ENCODE measurements at places on chromosomes 5 and 9. TPM values are rescaled to one million over a fixed set of nuclear protein-coding genes. Genes with fewer than 3 reads are reported as not detected.

The PFN3 gene
- not detected for total RNA-seq

The TAF1L gene
- total RNA-seq: not detected

The PCDHB2 gene
- total RNA-seq: not detected

The RNF145 gene
- 145 TPM for total RNA-seq

The GDF9 gene
- total RNA-seq: 0.87 TPM

DNA sequence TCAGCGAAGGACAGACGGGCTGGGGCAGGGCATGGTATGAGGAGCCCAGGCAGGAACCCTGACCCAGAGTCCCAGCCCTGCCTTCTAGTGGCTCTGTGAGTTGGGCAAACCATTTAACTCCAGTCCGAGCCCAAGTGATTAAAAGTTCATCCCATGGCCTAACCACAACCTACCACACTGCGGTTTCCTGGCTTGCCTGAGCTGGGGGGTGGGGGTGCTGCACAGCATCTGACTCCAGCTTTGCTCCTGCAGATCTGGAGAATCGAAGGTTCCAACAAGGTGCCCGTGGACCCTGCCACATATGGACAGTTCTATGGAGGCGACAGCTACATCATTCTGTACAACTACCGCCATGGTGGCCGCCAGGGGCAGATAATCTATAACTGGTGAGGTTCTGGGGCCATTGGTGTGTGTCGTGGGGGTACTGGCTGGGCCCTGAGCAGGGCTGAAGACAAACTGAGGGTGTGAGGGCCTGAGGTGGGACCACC lies 49.0 kb downstream of the STOM start:
- DNase-seq: peak; percentile 28

DNA sequence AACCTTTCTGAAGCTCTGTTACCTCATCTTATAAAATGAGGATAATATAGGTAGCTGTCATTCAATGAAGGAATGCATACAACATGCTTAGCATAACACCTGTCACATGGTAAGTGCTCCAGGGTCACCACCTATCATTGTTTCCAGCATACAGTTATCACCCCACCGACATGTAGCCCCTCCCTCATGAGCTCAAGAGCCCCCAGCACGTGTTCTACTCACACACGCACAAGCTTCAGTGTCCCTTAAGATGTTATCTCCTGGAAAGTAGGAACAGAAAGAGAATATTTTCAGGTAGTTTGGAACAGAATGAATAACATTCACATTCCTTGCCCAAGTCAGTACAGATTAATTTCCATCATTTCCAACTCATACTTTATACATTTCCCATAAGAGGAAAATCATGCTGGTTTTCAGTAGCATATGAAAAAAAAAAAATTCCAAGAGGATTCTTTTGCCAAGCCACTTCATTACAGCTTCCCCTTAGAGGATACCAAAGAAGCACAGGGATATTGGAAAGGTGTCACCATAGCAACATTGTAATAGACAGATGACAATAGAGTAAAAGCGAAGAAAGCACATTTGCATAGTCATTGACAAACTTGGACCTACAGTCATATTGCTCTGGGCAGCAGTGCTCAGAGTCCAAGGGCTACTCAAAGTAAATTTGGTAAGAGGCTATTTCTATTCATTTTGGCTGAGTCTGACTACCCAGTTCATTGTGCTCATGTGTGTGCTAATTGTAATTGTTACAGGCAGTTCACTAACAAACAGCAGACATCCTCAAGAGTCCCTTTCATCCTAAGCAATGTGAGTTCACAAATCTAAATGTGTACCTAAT lies 1.5 kb upstream of the MOB3B start:
- no peak for DNase-seq

DNA sequence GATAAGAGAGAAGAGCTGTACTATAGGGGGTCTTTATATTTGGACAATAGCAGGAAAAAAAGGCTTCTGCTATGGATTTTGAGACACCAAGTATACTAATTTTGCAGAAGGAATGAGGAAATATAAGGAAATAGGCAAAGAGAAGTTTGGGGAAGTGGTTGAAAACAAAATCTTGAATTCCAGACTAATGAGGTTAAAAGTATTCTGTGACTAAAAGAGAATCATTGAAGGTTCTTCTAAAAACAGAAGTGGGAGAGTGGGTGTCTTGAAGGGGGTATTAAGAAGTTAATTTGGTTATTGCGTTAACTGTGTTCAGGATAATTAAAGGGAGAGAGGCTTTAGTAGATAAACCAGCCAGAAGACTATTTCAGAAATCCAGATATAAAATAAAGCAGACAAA lies 148.7 kb downstream of the RFK start:
- DNase-seq: no peak

- no peak for DNase-seq
These were observed 437.3 kb upstream of the MPDZ start for GRCh38 chr9:13716601-13717321.

DNA sequence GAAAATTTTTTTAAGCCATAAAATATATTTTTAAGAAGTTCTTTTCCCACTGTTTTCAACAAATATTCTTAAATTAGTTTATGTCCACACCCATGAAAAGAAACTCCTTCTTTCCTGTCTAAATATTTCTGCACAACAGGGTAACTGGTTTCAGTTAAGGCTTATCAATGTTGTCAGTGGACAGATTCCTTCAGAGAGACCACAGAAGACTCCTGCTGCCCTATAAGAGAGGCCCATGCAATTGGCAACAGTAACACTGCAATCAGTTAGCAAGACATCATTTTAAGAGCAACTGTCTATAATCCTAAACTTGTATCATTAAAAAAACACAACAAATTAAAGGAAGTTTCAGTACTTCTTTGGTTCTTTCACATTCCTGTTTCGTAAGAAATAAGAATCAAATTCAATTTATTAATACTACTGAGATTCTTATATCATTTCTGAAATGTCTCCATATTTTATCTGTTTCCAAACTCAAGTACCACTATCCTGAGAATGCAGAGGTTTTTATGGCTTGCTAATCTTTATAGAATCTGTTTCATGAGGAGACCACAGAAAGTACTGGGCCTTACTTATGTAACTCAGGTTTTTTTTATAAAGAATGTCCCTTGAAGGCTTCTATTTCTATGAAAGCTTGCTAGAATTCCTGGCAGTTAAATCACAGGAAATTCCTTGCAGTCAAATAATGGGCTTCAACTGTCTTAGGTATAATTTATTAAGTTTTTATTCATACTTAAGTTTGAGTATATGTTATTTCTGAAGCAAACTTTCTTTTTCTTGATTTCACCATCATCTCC lies 240.2 kb downstream of the RFX3 start:
- no peak for DNase-seq

GRCh38 chr5:109857405-109858031 lies 167.8 kb downstream of the MAN2A1 start:
- peak; percentile 22 for DNase-seq

GRCh38 chr9:100294341-100294740 lies 58.4 kb downstream of the TEX10 start:
- no peak for DNase-seq

DNA sequence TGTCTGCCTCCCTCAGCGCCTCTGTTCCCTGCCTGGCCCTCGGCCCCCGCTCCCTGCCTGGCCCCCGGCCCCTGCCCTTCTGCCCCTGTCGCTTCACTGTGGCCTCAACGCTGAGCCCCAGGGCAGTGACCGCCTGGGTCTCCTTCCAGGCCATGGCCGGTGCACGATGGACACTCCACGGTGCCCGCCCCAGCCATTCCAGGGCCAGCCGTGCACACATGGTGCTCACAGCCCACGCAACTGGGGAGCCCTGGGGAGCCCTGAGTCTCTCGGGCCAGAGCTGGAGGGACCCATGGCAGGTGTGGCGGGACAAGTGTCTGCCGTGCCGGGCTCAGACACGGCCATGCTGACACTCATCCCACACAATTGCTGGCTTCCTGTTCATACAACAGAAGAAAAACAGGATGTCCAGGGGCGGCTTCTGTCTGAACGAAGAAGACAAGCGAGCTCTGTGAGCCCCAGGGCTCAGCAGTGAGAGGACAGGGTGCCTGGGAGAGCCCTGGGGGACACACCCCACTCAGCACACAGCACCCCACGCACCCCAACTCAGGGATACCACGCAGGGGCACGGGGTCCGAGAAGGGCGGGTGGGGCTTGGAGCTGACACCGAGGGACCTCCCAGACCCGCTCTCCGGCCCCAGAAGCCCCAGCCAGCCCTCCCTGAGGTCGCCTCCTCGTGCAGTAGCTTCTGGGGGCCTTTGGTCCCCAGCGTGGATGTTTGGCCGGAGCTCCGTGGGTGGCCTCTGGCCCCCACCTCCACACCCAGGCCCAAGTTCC lies 35.7 kb downstream of the EXD3 start:
- DNase-seq: peak; percentile 66

DNA sequence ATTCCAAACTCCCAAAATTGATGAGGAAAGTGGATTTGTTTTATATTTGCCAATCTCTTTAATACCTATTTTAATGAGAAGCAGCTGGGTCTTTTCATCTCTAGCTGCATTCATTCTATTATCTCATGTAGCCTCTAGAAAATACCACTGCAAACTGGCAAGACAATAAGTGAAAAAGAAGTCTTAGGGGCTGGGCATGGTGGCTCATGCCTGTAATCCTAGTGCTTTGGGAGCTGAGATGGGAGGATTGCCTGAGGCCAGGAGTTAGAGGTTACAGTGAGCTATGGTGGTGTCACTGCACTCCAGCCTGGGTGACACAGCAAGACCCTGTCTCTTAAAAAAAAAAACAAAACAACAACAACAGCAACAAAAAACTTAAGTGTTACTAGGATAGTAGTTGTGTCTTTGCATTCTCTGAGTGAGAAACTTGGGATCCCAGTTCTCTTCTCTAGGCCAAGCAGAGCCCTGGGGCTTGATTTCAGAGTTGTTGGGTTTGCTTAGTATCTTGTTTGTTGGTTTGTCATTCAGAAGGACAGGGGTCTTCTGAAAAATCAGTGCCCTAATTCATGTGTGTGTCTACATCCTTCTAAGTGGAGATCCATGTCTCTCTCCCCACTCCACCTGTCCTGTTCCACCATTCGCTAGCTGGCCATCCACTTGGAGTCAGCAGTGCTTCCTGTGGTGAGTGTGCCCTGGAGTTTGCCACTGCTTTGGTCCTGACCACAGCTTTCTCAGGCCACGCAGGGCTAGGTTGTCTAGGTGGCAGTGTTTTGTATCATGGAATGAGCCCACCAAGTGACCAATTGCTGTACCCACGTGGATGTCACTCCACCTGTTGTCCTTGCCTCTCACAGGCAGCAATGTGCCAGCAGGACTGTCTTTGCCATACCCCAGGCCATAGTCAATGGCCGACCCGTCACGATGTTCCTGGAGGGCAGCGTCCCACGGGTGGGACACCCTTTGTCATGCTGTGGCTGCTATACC lies 19.5 kb downstream of the MARCHF6 start:
- DNase-seq: no peak

DNA sequence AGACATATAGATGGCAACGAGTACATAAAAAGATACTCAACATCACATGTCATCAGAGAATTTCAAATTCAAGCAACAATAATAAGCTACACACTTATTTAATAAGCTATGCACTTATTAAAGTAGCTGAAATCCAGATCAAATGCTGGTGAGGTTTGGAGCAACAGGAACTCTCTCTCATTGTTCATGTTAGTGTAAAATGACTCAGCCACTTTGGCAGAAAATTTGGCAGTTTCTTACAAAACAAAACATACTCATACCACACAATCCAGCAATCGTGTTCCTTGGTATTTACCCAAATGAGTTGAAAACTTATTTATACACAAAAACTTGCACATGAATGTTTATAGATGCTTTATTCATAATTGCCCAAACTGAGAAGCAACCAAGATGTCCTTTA lies 131.5 kb upstream of the NFIL3 start:
- no peak for DNase-seq

GRCh38 chr5:61910771-61911170 lies 395.2 kb upstream of the KIF2A start:
- no peak for DNase-seq

DNA sequence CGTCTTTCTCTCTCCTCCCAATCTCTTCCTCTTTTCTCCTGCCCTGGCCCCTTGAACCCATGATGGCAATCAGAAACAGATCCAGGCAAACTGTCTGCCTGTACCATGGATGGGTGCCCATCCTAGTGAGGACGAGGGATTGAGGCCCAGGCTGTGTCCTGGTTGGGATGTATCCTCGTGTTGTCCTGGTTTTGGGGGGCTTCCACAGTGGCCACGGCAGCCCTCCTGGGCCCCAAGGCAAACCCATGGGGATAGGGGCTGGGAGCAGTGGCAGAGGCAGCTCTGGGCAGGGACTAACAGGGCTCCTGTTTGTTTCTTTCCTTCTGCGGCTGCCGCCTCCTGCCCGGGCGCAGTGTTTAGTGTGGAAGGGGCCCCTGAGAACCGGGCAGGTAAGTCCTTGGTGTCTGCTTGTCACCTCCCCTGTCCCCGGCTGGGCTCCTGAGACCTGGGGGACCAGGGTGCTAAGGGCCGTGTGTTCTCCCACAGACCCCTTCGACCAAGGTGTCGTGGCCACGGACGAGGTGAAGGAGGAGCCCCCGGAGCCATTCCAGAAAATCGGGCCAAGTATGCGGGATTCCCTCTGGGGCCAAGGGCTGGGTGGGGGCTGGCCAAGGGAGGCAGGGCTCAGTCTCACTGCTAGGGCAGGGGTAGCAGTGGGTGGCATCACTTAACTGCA lies 70.0 kb downstream of the AMBP start:
- DNase-seq: no peak

GRCh38 chr9:116218399-116218798 lies 64.8 kb downstream of the PAPPA start:
- DNase-seq: no peak

DNA sequence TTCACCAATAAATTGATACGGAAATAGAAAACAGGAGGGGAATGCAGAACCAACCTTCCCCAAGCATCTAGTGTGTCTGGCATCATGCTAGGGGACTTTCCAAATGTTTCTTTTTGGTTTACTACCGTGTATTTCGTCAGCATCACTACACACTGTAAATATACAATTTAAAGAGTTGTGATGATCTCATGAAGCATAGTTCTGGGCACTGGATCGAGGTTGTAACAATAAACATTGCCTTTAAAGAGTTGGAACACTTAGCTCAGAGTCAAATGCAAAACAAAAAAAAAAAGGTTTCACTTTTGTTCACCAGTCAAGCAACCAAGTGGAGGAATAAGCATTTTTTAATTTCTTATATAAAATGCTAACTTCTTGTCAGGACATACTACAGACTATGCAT lies 2.9 kb upstream of the SCAI start:
- no peak for DNase-seq

- DNase-seq: no peak
These were observed 295.5 kb upstream of the DAP start for GRCh38 chr5:11056560-11056959.

DNA sequence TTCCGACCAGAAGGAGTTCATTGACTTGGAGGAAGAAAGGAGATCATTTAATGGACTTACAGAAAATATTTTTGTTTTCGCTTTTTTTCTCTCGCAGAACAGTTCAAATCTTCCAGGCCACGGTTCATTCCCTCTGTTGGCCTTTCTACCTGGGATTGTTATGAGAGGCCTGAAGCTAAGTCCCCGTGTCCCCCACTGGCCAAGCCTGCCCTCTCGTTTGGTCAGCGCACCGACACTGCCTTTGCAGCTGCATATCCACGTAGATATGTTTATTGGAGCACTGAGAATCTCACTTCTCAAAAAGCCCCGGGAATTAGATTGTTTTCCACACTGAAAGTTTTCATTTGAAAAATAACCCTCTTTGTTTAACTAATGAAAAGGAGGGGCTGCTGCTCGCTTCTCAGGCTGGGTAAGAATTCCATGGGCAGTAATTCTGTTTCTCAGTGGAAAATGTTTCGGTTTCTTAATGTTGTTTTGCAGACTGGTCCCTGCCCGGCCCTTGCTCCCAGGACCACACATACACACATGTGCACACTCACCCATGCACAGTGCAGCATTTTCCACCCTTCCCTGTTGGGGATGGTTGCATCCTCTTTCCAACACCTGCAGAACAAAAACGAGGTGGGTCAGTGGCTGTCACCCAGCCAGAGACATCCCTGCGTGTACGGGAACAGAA lies 655.7 kb downstream of the BNC2 start:
- DNase-seq: no peak

All from activated CD4-positive, alpha-beta T cell treated with anti-CD3 and anti-CD28 coated beads, Interleukin-2, amount 10 ng/mL, durations not matched to agents 7 days and 5 days (primary cell).